ENCODE measurements at places on chromosomes 12 and 14.

DNA sequence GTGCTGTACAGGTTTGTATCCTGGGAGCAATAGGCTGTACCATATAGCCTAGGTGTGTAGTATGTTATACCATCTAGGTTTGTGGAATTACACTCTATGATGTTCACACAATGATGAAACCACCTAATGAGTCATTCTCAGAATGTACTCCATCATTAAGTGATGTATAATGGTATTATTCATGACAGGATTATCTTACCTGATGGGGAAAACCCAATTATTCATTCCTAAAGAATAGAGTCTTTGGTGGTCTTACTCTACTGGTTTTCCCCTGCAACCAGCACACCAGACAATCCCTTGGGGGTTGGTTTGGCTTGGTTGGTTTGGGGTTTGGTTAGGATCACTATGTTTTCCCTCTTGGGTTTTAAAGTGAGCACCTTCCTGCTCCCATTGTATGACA is 12.6 kb upstream of the OR10P1 start:
- no peak for DNase-seq

- DNase-seq, result no peak
Observed at GRCh38 chr14:79587875-79588274, 623.4 kb downstream of the DIO2 start.

GRCh38 chr12:71011261-71011660 is 90.7 kb upstream of the PTPRR start:
- DNase-seq, result no peak

GRCh38 chr12:23204933-23205778 is 580.2 kb downstream of the ETNK1 start:
- DNase-seq, result peak; percentile 8

- peak; percentile 49 for DNase-seq
Observed at GRCh38 chr14:92846162-92846897, 52.2 kb downstream of the GOLGA5 start.

GRCh38 chr14:92558319-92558718 is 44.7 kb downstream of the RIN3 start:
- no peak for DNase-seq

GRCh38 chr14:61110316-61111082 is 129.5 kb downstream of the SLC38A6 start:
- no peak for DNase-seq

DNA sequence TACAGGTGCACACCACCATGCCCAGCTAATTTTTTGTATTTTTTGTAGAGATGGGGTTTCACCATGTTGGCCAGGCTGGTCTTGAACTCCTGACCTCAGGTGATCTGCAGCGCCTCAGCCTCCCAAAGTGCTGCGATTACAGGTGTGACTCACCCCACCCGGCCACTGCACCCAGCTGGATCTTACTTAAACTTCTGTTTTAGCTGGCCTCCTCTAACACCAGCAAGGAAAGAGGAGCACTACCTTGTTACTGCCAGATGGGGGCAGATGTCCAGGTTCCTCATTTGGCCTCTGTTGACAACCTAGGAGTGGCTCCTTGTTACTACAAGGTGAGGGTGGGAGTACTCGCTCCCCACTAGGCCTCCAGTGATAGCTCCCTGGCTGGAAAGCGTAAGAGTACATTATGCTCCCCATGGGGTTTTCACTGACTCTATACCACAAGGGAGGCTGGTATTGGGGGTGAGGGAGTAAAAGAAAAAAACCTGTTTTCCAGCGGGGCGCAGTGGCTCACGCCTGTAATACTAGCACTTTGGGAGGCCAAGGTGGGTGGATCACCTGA is 13.2 kb upstream of the ARF6 start:
- DNase-seq, result peak; percentile 76

- DNase-seq, result no peak
Observed at GRCh38 chr12:98244136-98244535, 271.3 kb upstream of the TMPO start.

DNA sequence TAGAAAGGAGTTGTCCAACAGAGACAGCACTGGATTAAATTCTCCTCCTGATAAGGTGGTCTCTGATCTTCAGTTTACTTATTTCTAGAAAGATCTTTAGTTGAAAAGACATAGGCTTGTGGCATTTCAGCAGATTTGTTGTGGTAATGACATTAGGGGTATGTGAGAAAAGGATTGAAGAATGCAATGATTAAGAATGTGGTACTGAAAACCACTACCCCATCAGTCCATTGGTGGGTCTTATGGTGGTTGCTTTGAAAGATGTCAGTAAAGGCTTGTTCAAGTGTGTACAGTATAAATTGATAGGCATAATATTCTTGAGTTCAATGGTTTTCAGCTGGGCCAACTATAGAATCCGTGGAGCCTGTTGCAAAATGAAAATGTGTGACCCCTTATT is 10.8 kb downstream of the PPFIBP1 start:
- DNase-seq, result no peak

- DNase-seq, result no peak
Observed at GRCh38 chr14:86012461-86012860, 482.5 kb downstream of the FLRT2 start.

DNA sequence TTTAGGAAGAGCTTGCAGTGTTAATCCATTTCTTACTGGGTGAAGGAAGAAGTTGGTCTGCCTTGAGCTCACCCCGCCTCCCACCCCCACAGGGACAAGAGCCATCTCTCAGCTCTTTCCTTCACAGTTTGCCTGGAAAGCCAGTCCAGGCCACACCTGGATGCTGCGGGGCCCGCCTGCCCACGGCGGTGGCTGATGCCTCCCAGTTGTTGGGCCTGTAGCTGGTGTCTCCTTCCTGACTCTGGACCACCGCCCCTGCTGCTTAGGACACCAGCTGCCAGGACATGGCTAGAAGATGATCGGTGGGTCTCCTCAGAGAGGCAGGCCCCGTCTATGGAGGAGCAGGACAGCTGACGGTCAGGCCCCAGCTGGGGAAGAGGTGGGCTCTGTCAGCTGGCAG is 92.9 kb downstream of the TESC start:
- no peak for DNase-seq

Data from CD4-positive, alpha-beta T cell treated with Interleukin-1 beta for 1 hour (primary cell).